ENCODE measurements at places on chromosomes 2 and 18. TPM values are rescaled to one million over a fixed set of nuclear protein-coding genes. Genes with fewer than 3 reads are reported as not detected.

DNA sequence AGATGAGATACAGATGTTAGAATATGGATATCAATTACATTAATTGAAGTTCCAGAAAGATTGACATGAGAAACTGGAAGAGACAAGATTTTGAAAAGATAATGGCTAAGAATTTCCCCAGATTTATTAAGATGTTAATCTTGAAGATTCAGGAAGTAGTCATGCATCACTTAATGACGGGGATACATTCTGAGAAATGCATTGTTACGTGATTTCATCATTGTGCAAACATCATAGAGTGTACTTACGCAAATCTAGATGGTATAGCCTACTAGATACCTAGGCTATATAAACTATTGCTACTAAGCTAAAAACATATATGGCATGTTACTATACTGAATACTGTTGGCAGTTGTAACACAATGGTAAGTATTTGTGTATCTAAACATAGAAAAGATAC, 6.8 kb upstream of the CHMP3 start:
- no peak overlapping the region for H3K4me3 ChIP-seq
- H3K4me1 ChIP-seq, result no peaks in the 10 kb centered on the region
- H3K27ac ChIP-seq, result no peak overlapping the region
- no peak for DNase-seq

The PRADC1 gene
- total RNA-seq, result 20.2 TPM

The ASXL3 gene
- 0.42 TPM for total RNA-seq

The LRRC30 gene
- total RNA-seq, result 0.14 TPM

The GALR1 gene
- 0.05 TPM for total RNA-seq
